Activated CD4-positive, alpha-beta T cell treated with anti-CD3 and anti-CD28 coated beads, Interleukin-2, amount 10 ng/mL, durations not matched to agents 7 days and 5 days (primary cell): ENCODE measurements at places on chromosomes 4 and X. TPM values are rescaled to one million over a fixed set of nuclear protein-coding genes. Genes with fewer than 3 reads are reported as not detected.

GRCh38 chrX:118745570-118745969, 18.2 kb downstream of the IL13RA1 start:
- no peak for DNase-seq

DNA sequence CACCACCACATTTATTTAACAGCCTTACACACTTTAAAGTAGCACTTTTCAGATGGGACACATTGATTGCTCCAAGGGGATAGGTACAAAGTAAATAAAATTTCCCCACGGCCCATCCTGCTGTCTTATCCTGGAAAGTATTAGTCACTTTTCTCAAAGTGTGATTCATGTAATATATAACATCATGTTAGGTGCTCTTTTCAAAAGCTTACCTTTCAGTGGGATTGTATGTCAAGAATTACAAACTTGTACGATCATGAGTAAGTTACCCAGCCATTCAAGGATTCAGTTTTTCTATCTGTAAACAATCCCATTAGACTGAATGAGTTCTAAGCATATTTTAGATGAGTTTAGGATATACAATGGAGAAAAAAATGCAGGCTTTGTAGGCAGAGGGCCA, 876.6 kb upstream of the GRID2 start:
- no peak for DNase-seq

DNA sequence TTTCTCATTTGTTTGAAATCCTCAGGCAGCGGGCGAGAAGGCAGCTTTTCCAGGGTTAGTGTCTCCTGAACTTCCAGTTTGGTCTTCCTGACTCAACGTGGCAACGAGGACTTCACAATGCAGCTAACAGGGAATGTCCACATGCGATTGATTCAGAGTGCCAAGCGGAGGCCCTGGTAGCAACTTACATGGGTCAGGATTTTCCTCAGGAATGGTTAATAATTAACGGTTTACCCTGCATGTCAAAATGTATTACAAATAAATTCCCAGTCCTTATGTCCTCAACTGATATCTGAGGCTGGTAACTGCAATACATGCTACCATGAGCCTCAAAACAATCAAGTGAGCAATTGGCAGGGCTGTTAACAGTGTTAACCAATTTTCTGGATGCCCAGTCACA, 67.2 kb downstream of the MAP3K15 start:
- DNase-seq = no peak

DNA sequence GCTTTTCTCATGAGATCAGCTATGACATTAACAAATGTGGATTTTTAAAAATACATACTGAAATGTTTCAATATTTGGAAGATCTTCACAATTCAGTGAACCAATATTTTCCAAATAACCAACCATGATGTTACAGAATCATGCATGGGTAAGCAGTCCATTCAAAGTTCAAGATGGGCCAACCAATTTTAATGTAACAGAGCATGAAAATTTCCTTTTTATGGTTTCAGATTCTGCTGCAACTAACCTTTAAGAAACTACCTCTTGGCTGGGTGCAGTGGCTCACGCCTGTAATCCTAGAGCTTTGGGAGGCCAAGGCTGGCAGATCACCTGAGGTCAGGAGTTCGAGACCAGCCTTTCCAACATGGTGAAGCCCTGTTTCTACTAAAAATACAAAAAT, 107.7 kb downstream of the RBM47 start:
- no peak for DNase-seq

- DNase-seq = peak; percentile 6
These were observed at the start of gene SMIM10 for GRCh38 chrX:134990801-134991481. SMIM10 (plus strand) TSS chrX:134990991; CDS start chrX:134991096, 105 bp downstream.

DNA sequence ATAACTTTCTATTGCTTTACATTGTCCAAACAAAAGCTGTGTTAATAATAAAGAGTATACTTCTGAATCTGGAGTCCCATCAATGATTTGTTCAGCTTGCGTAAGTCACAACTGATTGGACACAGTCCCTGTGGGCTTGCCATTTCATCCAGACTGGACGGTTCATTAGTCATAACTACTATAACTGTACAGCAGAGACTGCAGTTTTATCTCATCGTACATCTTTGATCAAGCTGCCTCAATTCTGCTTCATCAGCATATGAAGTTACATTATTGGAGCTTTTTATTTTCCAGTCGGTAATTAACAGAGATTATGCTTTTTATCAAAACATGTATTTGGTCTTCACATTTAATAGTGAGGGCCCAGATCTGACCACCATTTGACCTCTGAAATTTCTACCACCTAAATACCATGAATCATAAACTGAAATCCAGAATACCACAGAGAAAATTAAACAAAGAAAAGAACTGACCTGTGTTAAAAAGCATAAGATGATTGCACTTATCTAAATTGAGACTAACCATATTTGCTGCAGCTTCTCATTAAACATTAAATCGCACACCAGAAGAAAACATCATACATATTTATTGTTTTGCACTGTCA, 12.5 kb upstream of the MAB21L2 start:
- DNase-seq = no peak

DNA sequence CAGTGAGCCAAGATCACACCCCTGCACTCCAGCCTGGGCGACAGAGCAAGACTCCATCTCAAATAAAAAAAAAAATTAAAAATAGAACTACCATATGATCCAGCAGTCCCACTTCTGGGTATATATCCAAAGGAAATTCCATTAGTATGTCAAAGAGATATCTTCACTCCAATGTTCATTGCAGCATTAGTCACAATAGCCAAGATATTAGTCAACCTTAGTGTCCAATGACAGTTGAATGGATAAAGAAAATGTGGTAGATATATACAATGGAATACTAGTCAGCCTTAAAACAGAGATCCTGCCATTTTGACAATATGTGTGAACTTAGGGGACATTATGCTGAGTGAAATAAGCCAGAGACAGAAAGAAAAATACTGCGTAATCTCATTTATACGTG, 49.4 kb downstream of the C4orf46 start:
- no peak for DNase-seq

GRCh38 chr4:143564472-143564871, 51.0 kb downstream of the SMARCA5 start:
- DNase-seq = no peak

GRCh38 chrX:155094468-155095061, 23.3 kb downstream of the BRCC3 start:
- peak; percentile 37 for DNase-seq

DNA sequence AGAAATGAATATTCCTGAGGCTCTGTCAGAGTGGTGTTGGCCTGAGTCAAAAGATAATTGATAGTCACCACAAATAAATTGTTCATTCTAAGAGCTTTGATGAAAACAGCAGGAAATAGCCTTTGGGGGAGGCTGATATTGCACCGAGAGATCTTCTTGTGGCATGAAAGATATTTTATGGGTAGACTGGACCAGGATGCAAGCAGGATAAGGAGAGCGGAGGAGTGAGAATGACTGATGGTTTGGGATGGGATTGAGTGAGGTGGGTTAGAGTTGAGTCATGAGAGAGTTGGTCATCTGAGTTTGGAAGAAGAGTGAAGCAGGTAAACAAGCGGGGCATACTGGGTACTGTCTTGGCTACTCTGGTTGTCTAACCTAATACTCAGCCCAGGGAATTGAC, 88.7 kb downstream of the REPS2 start:
- no peak for DNase-seq

GRCh38 chrX:68273887-68274286, 159.4 kb downstream of the OPHN1 start:
- no peak for DNase-seq

- no peak for DNase-seq
These were observed 43.1 kb downstream of the SYNPO2 start for GRCh38 chr4:118931786-118932185.

GRCh38 chr4:187010052-187010451, 286.4 kb upstream of the FAT1 start:
- DNase-seq = no peak

DNA sequence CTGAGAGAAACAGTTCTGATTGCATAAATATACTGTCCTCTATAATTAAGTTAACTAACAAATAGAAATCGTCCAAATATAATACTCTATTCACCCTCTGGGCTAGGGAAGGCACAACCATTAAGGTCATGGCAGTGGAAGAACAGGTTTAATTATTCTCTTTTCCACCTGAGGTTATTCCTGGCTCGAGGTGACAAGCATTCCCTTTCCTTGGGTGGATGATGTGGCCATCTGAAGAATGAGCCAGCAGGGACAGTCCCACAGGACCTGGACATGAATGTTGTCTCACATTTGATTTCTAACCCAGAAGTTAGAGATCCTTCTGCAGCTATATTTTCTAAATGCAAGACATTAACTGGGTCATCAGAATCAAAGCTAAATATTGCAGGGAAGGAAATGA, 5.5 kb downstream of the IBSP start:
- DNase-seq = no peak

GRCh38 chrX:30248854-30249253, 1.9 kb downstream of the MAGEB1 start:
- no peak for DNase-seq

DNA sequence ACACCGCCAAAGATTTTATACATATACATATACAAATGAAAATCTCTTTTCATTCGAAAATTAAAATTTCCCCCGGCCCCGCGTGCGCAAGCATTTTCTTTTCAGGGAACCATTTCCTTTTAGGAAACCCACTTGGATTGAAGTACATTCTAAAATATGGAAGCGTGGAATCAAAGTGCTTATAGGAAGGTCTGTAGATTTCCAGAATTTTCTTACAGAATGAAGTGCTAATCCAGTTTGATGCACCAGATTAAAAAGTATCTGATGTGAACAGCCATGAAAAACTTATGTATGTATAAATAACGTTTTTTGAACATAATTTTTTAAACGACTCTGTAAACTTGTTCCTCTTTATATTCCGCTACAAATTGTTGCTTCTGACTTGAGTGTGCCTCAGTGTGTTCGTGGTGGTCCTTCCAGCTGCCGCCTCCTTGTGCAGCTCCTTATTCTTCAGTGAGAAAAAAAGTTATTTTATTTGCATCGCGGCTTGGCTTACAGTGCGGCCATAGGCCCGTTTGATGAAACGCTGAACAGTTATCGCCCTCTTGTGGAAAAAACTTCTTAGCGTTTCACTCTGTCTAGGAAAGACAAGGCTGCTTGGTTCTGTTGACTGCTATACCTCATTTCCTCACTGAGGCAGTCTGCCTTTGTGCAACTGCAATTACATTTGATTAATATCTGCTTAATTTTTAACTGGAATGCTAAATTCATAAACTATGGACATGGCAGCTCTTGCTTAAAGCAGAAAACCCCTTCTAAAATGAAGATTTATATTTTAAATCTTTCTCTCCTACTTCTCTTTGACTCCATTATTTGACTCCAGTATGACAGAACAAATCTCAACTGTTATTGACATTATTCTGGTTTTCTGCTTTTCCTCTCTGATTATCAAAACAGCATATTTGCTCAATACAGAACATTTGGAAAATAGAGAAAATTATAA, 4.7 kb upstream of the NKX6-1 start:
- peak; percentile 34 for DNase-seq

DNA sequence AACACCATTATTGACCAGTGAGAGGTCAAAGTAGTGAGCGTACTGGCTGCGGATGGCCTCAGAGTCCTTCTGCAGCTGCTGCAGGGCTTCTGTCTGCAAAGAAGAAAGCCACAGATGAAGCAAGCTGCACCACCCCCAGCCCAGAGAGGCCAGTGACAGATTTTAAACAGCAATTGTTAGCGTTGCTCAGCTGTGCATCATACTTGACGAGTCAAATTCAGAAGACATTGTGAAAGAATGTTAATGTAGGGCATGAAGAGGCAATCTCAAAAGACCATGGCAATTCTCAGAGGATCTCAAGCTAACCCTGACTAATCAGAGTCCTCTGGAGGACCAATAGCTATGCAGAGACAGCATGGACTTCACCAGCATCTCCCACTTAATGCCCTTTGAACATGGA, 16.6 kb downstream of the DKC1 start:
- DNase-seq = no peak

GRCh38 chrX:139094671-139095592, 383.4 kb upstream of the FGF13 start:
- DNase-seq = no peak

GRCh38 chrX:47278691-47279090, 45.9 kb downstream of the USP11 start:
- DNase-seq = no peak

GRCh38 chr4:61212788-61213187, 12.7 kb downstream of the ADGRL3 start:
- DNase-seq = no peak

GRCh38 chr4:81397635-81398034, 74.1 kb downstream of the RASGEF1B start:
- no peak for DNase-seq

DNA sequence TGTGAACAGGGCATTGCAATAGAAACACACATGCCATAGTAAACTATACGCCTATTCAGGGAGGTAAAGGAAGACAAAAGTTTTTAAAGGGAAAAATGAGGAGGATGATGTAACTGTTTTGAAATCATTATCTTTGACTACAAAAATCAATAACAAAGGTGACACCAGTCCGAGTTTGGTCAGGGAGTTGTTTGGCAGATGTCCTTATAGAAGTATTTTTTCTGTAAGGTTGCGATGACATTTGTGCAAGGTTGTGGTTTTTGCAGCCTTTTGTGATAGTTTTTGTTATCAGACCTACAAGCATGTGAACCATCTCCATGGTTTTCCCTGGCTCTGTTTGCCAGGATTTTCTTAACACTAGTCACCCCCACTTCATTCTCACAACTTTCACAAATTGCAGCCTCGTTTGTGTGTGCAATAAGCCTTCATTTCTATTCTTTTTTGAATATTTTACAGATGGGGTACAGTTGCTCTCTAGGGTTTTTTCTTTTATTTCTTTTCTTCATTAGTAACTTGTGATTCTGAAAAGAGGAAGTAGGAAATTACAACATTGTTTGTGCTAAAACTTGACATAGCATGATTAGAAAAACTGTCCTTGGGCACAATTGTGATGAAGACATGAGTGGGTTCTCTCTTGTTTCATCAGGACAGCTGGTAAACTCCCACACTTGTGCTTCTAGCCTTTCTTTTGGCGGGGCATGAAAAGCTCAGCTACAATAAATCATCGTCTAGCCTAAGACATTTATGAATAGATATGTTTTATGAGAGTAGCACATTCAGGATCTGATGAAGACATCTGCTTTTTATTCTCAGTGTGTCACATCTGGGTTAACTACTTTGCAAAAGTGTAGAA, 60.2 kb upstream of the PNPLA4 start:
- no peak for DNase-seq

The C1QTNF7 gene
- total RNA-seq = not detected

The GAGE12E gene
- not detected for total RNA-seq

The LIAS gene
- 14.5 TPM for total RNA-seq

The ACE2 gene
- not detected for total RNA-seq

The ZNF81 gene
- 9.4 TPM for total RNA-seq

The CCSER1 gene
- 0.15 TPM for total RNA-seq

The PDZD4 gene
- 0.32 TPM for total RNA-seq

The COX7B2 gene
- total RNA-seq = not detected
